Right ventricle myocardium inferior (tissue), 1 donor: ENCODE measurements at places on chromosomes 2 and 18. TPM values are rescaled to one million over a fixed set of nuclear protein-coding genes. Genes with fewer than 3 reads are reported as not detected.

GRCh38 chr2:27211241-27211942 is 449 bp upstream of the ATRAID start:
- DNase-seq, result no peak

Gene ATL2
- 31.7 TPM for total RNA-seq

Gene CETN1
- not detected for total RNA-seq

DNA sequence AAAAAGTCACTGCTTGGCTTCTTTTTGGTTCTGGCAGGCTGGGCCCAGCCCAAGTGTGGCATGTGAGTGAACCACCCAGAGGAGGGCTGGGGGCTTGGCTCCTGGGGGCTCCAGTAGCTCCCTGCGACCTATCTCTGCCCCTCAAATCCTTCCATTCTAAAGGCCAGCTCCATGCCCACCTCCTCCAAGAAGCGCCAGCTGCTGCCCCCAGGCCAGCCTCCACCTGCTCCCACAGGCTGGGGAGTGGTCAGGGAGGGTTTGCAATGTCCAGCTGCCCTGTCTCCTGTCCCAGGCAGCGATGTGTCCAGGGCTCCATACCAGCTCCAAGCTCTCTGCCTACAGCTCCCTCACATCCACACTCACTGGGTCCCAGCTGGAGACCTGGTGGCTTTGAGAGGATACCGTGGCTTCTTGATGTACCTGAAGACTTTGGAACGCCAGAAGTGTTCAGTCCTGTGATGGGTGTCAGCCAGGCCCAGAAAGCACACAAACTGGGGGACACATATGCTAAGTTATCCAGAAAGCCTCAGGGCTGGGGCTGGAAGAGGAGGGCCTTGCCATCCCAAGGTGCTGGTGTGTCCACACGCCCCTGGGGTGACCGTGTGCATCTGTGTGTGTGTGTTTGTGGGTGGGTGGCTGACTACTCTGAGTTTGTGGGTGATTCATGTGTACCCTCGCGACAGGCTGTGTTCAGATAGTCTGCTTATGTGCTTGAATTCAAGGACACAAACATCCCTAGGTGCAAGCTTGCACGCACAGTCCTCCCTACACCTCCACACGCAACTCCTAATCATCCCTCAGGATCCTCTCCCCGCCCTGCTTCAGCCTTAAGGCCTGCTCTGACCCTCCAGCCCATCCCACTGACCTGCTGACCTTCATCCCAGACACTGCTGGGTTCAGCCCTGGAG is 33.4 kb downstream of the ZFP36L2 start:
- DNase-seq, result no peak

DNA sequence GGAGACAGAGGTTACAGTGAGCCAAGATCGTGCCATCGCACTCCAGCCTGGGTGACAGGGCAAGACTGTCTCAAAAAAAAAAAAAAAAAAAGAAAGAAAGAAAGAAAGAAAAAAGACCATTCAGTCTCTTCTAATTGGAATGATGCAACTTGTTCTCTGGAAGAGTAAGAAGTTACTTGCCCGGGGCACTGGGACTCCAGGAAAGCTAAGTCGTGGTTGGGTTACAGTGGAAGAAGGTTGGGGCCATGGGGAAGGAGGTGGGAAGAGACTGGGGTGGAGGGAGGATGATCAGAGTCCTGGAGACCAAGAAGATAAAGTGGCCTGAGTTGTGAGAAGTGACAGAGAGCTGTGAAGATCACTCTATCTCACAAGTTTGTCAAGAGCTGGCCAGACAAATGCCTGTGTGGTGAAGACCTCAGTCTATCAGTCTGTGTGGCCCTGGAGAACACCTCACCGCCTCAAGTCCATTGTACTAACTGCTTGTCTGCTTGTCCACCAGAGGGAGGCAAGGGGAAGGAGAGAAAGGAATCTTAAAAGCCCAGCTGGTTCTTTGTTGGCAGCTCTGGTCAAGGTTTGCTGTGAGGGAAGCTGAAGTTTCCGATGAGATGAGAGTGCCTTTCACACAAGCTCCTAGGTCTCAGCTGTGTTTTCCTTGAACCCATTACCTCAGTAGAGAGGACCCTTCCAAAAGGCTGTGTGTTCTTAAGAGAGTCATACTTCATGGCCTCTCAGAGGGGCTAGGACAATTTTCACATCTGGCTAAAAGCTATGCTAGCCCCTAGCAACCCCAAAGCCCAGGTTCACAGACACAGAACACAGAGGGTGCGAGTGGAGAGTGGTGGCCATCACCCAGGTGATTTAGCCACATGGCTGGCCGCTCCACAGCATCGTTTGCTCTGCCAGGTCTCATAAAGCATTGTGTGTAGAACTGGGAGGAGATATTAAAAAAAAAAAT is 72.0 kb upstream of the TMEM178A start:
- no peak for DNase-seq

DNA sequence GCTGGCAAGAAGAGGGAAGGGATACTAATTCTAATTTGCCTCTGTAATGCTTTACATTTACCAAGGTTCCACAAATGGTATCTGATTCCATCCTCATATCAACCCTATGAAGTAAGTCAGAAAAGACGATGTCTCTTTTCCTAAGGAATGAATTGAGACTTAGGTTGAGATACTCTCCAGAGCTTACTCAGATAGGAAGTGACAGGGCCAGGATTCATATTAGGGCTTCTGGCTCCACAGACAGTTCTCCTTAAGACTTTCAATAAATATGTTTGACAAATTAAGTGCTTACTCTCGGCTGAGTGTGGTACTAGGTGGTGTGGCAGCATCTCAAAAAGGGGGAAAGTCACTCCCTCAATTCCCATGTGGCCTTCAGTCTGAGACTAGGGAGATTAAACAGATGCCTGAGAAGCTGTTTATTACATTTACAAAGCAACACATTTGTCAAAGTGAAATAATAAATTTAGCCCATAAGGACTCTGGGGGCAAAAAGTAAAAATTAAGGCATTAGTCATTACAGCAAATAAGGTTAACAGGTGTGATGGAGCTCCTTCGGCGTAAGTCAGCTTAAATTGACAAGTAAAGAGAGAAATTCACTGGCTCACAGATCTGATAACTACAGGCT is 14.2 kb downstream of the CDK15 start:
- no peak for DNase-seq

DNA sequence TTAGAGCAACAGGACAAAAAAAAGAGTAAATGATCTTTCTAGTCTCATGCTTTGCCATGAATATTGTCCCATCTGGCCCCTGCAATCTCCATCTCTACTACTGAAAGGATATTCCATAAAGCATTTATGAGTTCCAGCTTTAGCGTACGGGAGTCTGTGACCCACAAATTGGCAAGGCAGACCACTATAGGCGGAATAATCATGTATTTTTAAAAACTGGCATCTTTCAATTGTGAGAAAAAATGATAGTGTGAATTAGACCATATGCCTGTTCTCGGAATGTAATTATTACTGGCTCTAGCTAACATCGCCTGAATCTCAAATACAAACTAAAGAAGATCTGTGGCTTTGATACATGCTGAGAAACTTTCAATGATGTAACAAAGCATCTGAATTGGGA is 738.1 kb upstream of the NXPH2 start:
- no peak for DNase-seq

GRCh38 chr18:77105028-77105427 is 27.6 kb downstream of the MBP start:
- no peak for DNase-seq

GRCh38 chr2:11082880-11083279 is 72.4 kb upstream of the SLC66A3 start:
- DNase-seq, result no peak

Gene SERPINB3
- total RNA-seq, result not detected

DNA sequence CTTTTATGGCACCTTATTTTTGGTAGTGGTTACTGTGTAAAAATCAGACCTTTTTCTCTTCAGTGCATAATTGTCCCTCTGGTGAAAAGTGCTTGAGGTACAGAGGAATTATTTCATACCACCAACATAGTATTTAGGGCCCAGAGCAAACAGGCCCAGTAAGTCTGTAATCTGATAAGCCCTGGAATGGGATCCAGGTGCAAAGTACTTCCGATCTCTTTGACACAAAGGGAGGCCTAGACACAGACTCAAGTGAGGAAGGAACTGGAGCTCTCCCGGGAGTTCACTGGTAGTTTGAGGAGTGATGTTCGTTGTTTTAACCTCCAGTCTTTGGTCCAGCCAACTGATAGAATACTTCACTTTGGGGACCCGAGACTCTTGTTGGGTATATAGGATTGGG is 57.4 kb downstream of the RAB31 start:
- DNase-seq, result no peak

Gene GCG
- total RNA-seq, result not detected

Gene SCN7A
- total RNA-seq, result 35.4 TPM

Gene UGT1A8
- total RNA-seq, result not detected

DNA sequence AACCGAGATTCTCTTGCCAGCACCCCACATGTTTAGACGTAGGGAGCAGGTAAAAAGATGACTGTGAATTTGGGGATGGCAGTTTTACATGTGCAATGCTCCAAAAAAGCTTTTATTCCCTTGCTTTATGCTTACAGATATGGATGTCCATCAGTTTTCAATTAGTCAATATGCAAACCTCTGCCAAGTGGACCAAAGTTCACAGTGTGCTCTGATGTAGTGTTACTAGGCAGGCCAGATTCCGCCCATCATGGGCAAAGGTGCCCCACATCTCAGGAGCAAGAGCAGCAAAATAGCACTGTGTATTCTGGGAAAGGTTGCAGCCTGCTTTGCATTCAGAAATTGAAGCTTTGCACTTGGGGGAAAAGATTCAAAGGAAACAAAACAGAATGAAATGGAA is 329.7 kb upstream of the ZEB2 start:
- peak; percentile 53 for DNase-seq

DNA sequence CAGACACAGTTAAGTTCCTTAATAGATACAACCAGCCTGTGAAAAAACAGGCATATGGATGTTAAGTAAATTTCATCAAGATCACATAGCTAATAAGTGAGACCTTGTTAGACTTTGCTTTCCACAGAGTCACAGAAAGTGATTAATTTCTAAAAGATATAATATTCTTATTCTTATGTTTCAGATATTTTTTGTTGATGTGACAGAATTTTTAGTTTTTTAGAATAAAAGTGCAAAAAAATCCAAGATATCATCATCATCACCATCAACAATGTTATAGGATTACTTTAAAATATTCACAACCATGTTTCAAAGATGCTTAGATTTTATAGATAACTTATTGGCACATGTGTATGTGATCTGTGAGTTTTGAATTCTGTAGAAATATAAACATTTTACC is 132.3 kb upstream of the ITGA4 start:
- no peak for DNase-seq

DNA sequence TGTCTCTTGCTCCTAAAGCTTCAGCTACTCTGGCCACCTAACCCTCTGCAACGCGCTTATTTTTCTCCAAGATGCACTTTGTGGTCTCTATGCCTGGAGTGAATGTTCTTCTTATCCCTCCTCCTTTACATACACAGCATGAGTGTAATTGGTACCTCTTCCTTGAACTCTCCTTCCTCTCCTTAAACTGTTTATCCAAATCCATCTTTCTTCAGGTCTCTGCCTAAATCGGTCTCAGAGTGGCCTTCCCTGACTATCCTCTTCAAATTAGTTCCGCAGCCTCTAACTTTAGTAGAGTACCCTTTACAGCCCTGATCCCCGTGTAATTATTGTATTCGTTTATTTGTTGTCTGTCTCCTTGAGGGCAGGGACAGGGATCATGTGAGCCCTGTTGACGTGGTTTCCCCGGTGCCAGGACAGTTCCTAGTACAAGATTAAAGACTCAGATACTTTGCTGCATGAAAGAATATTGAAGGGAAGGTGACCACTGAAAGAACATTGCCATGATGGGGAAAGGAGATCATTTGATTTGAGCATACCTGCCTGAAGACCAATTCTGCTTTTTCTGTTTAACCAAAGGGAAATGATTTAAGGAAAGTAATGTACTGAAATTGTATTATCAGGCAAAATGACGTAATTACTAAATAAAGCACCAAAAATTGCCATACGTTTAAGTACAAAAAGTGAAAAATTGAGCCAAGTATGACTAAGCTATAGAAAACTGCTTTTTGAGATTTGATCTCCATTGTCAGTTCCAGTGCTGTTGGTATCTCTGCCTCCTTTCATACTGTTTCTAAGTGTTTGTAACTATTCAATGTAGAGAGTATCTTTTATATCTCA is 1.2 kb downstream of the CNOT9 start:
- no peak for DNase-seq

- no peak for DNase-seq
Observed at GRCh38 chr18:54260396-54261072, 8.8 kb upstream of the POLI start.

Gene DCC
- total RNA-seq, result not detected

- DNase-seq, result no peak
Observed at GRCh38 chr2:130787841-130788240, 32.5 kb downstream of the AMER3 start.

Gene SPAST
- total RNA-seq, result 9.9 TPM

Gene GULP1
- 6.7 TPM for total RNA-seq

Gene CXCR1
- 1.1 TPM for total RNA-seq

DNA sequence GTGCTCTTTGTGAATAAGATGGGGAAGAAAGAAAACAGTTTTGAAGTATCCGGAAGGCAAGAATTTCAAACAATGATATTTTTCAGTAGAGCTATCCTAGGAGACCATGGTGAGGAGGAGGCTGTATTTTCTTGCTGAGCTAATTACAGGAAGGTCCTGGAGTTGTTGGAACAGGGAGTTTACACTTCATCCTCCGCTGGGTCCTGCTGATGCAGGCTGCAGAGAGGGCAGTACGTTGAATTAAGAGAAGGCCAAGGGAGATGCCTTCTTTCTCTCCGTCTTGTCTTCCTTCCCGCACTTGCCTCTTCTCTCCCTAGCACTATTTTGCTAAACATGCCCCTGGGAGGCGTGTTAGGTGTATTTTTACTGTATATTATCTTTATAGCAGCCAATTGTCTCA is 60.0 kb upstream of the EDAR start:
- DNase-seq, result no peak

Gene LIMS3
- total RNA-seq, result 5.3 TPM

DNA sequence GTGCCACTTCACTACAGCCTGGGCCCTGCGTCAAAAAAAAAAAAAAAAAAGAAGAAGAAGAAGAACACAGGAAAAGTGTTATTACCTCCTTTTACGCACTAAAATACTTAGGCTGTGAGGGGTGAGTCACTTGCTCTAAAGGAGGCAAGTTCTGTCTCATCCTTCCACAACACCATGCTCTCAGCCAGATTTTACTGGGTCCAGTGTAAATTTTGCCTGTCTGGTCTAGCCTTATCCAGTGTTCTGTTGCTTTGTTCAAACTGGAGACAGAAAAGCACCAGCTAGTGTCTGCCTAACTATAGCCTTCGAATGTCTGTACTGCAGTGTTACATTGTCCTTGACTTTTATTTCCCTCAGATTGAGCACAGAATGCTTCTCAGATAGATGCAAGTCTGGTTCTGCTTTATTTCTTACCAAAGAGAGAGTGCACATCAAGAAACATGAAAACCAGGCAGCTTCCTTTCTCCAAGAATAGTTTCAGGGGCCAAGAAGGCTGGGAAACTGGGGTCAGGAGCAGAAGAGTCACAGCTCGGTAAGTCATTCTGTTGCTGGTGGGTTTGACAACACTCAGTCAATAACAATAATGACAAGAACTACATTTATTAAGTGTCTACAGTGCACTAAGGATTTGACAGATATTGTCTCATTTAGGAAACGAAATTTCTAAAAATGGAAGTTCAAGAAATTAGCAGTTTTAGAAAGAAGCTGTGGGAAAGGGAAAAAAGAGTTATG is 3.1 kb upstream of the MSGN1 start:
- no peak for DNase-seq
